CD8-positive, alpha-beta T cell (primary cell): ENCODE measurements at places on chromosomes 6 and 20. TPM values are rescaled to one million over a fixed set of nuclear protein-coding genes. Genes with fewer than 3 reads are reported as not detected.

GRCh38 chr6:135267085-135267484 is 86.0 kb downstream of the MYB start:
- no peak for DNase-seq

- no peak for DNase-seq
These were observed 195.7 kb upstream of the KCNG1 start for GRCh38 chr20:51218603-51219002.

SLC22A2 gene
- total RNA-seq: not detected

DNA sequence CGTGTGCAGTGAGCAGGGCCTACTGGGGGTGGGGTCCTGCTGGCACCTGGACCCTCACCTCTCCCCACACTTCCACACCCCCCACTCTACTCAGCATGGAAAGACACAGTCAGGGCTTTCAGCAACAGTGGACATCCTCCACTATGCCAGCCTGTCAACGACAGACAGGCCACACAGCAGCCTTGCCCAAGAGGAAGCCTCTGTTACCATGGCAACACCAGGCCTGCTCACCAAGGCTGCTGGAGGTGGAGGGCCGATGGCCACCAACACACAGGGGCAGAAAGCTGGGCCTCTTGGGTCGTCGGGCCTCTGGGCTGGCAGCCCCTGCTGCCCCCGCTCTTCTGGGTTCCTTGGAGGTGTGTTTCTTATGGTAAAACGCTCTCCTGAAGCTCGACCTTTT is 13.6 kb downstream of the BNIP5 start:
- DNase-seq: no peak

TBX18 gene
- not detected for total RNA-seq

DNA sequence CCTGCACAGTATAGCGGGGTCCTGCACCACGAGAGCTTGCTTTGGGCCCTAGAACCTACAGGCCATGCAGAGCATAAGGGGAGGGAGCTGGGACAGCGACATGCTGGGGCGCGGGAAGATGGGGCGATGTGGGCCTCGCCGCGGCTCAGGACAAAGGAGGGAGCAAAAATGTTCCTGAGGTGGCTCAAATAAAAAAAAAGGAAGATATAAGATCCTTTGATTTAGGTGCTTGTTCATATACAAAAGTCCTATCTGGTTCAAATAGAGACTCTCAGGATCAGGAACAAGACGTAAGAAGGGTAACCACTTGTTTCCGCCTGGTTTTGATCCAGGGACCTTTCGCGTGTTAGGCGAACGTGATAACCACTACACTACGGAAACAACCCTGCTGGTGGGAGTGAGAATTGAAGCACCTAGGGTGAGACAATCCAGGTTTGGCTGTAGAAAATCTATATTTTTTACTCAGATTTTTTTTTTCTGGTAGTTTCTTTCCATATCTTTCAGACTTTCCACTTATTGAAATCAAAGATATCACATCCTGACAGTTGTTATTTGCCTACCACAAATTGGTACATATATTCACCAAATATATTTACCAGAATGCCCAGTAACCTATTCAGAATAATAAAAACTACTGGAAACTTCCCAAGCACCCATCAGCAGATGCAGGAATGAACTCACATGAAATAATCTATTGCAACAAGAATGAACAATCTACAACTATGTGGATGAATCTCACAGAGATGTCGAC is 177.9 kb upstream of the ZNF184 start:
- no peak for DNase-seq

POFUT1 gene
- total RNA-seq: 6.3 TPM

GRCh38 chr20:43744966-43745730 is 18.3 kb upstream of the GTSF1L start:
- DNase-seq: no peak

- DNase-seq: no peak
These were observed 1.9 kb downstream of the RFPL4B start for GRCh38 chr6:112348891-112349635.

GRCh38 chr20:44736170-44737021 is 9.3 kb upstream of the KCNK15 start:
- DNase-seq: no peak

GRCh38 chr6:33151050-33151449 is 41.2 kb downstream of the COL11A2 start:
- DNase-seq: no peak

FKBP1C gene
- not detected for total RNA-seq

DNA sequence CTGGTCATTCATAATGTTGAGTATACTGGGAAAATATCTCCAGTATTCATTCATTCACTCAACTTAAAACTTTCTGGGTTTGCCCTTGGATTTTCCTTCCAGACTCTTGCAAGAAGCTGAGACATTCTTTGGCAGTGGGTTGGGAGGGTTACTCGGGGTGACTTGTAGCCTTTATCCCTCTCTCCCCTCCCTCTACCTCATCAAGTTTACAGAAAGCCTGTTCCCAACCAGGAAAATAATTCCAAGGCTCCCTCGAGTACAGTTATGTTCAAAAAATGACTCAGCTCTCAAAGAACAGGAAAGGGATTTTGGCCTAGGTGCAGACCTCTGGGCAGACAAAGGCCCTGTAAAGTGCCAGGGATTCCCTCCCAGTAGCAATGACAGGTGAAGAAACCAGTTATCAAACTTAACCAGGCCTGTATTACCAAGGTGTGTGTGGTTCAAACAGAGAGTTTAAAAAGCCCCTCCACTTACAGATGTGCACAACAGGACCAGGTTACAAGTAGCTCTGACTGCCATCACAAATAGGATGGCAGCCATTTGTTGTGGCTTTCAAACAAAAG is 22.2 kb downstream of the FKBP1A start:
- no peak for DNase-seq

- no peak for DNase-seq
These were observed 216.1 kb downstream of the GMDS start for GRCh38 chr6:2029130-2029794.

DNA sequence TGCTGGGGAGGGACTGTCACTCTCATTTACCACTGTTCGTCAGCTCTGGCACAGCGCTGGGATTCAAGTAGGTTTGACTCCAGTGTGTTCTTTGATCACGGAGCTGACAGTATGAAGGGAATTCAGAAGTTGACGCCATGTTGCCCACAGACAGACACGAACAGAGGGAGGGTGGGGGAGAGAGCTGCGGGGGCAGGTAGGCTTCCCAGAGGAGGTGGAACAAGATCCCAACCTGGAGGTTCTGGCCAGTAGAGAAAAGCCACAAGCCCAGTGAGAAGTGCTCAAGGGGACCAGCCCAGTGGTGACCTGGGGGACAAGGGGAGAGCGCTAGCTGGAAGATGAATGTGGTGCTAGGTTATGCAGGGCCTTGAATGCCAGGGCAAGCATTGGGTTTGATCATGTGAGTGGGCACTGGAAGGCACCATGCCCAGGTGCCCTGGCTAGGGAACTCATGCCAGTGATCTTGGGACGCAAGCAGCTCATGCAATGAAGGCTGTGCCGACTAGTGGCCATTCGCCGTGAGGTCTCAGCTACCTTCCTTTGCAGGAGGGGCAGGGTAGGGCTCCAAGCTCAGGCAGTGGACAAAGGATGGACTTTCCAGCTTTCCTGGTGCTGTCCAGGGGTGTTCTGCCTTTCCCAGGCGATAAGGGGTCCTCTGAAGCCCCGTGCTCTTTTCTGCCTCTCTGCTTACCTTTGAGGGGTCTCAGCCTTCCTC is 50.4 kb upstream of the APCDD1L start:
- DNase-seq: no peak

DNA sequence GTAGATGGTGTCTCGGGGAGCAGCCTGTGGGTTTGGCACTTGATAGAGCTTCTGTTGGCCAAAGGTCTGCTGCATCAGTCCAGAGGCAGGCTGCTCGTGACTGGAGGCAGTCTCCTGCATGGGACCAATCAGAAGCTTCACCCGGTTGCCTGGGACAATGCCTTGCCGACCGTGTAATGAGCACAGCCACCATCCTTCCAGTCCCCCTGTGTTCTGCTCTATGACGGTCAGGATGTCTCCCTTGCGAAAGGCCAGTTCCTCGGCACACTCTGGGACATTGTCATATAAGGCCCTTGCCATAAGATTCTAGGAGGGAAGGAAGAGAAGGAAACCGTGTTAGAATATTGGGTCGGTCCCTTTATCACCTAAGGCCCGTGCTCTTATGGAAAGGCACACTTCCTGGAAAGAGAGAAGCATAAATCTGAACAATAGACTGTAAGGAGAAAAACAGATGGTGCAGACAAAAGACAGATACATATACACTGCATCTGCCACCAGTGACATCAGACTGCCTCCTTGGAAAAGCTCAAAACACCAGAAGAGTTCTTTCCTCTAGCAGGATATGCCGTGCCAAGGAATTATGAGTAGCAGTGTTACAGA is 18.9 kb downstream of the NEDD9 start:
- no peak for DNase-seq

WASF1 gene
- 1.7 TPM for total RNA-seq

TRAPPC3L gene
- total RNA-seq: not detected

DNA sequence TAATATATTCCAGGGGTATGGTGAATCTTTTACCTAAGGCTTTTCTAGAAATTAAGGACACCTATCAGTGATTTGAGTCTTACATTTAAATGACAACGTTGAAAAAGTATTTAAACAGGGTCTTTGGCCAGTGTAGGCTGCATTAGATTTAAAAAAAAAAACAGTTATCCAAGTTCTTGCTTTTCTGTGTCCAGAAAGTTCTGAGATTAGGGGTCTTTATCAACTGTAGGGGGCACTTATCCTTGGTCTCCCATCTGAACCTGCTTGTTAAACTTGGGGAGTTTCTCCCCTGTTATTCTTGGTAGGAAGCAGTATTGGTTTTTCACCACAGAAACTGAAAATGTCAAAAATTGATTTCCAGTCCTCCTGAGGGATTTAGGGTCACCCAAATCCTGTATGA is 155.9 kb upstream of the ZNF217 start:
- no peak for DNase-seq

GRCh38 chr6:144782634-144783033 is 497.5 kb downstream of the UTRN start:
- no peak for DNase-seq

DNA sequence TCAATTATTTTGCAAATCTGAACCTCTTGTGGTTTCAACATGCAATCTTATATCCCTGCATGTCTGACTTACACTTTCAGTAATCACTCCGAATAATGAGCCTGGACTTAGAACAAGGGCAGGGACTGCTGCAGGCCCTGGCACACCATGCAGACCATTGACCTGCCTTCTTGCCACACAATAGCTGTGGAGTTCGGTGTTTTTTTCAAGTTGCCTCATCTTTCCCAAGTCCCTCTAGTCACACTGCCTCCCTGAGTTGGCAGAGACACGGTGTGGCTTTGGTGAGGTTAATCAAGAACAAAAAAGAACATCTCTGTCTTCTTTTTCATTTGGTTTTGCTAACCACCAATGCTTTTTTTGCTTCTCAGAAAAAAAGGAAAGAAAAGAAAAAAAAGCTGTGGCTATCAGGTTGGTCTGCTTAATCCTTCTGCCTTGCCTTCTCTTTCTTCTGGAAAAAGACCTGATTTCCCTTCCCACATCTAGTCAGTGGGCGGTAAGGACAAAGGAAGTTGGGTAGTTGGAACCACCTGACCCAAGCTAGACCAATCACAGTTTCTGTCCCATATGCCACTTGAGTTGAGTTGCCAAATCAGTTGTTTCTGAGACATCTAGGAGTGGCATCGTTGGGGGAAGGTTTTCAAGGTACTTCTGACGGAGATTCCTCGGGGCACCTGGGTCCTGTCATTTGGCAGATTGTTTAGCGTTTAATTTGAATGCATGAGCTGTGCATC is 55.9 kb upstream of the TASP1 start:
- DNase-seq: no peak

- DNase-seq: no peak
These were observed 14.7 kb upstream of the PXDC1 start for GRCh38 chr6:3766214-3766613.

GRCh38 chr6:95629551-95629950 is 52.2 kb downstream of the MANEA start:
- DNase-seq: no peak

GRCh38 chr6:145798530-145798929 is 16.1 kb downstream of the FBXO30 start:
- no peak for DNase-seq

- DNase-seq: no peak
These were observed 29.9 kb upstream of the TRIM27 start for GRCh38 chr6:28953585-28954258.

GRCh38 chr6:135062735-135063134 is 8.1 kb upstream of the HBS1L start:
- no peak for DNase-seq

TCP11 gene
- not detected for total RNA-seq

DNA sequence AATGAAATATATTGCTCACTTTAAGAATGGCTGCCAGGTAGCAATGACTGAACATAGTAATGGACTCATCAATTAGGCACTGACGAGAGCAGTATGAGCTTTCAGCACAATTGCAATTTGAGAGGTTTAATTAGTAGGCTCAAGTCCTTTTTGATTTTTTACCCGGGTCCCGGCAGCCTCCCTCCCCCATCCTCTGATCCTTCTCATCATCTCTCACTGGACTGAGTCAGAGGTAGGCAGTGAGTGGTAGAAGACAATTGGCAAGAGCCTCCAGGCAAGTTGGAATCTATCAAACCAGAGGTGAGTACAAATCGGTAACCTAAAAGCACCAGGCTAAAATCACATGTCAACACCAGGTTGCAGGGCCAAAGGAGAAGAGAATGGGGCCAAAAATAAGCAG is 107.9 kb downstream of the DCDC2 start:
- no peak for DNase-seq

DNA sequence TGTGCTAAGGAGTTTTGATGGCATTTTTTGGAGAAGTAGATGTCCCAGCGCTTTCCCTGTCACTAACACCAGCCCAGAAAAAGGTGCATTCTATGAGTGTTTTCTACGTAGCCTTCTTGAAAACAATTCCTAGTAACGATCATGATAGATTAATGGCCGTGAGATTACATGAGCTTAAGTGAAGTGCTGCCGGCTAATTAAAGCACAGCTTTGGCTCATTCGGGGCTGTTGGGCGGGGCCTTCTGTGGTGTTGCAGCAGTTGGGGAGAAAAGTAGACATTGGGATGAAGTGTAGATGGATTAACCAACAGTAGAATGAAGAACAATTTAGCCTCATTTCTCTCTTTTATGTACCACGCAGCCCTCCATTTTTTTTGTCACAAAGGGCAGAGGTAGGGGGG is 20.8 kb upstream of the TRAF3IP2 start:
- DNase-seq: no peak
